ENCODE measurements at places on chromosomes 1 and 21. TPM values are rescaled to one million over a fixed set of nuclear protein-coding genes. Genes with fewer than 3 reads are reported as not detected.

DNA sequence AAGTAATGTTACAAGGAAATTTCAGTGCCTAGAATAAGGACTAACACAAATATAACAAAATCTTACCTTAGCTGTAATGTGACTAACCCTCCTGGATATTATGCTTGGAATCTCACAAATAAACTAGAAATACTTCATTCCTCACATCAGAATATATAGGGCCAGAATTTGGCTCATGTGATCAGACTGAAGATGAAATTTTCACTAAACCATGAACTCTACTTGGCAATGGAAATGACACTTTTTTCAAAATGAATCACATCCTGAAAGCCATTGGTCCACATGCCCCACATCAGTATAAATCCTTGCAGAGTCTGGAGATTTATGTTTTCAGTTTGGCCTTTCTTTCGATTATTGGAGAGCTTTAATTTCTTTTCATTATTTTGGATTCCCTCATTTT, 227.8 kb downstream of the NRIP1 start:
- DNase-seq: no peak

GRCh38 chr1:185846672-185847444, 112.7 kb downstream of the HMCN1 start:
- no peak for DNase-seq

DNA sequence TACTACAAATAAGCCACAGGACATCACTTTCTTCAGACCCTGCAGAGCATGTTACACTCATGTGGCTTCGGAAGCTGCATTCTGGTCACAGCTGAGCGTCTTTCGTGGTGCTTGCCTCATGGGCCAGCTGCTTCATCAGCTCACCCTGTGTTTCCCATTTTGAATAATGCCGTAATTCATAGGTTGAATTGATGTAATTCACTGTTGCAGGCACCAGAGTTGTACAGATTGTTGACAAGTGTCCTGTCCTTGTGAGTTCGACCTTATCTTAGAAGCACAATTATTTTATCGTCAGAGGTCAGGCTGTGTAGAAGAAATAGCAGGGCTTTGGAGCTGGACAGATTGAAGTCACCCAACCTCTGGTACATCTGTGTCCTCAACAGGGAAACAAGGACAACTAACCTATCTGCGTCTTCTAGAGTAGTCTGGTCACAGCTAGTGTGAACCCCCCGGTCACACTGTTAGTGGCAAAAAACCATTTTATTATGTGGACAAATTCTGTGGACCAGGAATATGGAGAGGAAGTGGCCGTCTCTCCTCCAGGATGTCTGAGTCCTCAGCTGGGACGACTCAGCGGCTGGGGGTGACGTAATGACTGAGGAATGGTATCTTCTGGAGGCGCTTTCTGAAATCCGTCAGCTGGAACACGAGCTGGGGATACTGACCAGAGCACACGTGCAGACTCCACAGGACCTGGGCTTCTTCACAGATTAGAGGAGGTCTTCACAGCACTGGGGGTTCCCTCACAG, 17.8 kb downstream of the PKNOX1 start:
- no peak for DNase-seq

DNA sequence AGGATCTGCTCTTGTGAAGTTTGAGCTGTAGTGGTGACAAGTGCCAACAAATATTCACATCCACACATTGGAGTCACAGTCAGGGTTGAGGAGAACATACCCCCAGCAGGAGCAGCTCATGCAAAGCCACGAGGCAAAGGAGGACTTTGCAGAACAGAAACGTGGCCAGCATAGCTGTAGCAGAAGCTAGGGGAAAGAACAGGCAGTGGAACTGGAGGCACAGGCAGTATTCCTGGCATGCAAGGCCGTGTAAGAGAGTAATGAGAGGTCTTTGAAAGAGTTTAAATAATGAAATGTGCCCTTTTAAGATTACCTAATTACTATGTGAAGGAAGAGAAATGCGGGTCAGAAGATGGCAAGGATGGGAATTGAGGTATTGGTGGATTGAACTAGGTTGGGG, 40.9 kb upstream of the IKBKE start:
- DNase-seq: no peak

DNA sequence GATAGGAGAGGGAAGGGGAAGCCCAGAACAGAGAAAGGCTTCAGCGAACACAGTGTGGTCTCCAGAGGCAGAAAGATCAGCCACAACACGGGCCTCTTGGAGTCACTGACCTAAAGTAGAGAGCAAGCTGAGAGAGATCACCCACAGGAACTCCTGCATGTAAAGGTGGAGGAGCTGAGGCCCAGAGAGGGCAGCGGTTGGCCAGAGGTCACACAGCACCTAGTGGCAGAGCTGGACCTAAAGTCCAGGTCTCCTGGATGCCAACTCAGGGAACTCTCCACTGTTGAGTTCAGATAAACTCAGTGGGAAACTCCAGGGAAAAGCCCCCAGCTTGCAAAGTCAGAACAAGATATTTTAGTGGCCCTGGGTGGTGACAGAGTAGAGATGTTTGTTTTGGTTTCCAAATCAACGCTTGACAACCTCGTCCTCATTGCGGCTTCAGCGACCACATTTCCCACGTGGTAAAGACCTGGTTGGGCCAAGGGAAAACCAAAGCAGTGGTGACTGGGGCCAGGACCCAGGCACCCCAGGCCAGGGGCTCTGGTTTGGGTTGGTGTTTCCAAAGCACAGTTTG, 4.6 kb downstream of the IFFO2 start:
- no peak for DNase-seq

- DNase-seq: no peak
Measured at GRCh38 chr21:14991957-14992356, 72.8 kb downstream of the NRIP1 start.

DNA sequence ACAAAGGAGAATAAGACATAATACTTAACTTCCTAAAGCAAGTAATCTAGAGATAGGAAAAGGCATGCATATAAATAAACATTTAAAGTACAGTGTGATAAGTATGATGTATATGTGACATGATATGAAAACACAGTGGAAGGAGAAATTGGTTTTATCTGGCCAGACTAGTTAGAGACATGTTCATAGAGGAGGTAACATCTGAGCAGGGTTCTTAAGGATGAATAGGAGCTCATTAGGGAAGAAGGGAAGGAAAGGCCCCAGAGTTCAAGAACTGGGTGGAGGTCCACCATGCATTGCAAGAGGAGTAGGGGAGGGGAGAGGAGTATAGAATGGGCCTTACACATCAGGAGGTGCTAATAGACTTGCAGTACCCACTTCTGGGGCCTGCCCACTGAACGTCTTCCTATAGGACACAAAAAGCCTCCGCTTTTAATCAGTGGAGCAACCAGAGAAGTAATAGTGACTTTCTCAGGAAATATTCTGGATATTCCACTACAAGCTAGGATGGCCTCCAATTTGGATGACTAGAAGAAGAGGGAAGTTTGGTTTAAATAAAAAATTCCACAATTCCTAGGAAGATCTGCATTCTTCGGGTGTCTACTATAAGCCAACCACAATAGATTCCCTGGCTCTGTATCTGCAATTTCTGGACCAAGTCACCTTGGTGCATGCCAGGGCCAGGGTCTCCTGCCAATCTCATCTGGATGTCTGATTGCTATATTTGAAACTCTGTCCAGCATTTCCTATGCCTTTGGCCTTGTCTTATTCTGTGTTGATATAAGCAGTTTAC, 41.9 kb downstream of the NGF start:
- no peak for DNase-seq

DNA sequence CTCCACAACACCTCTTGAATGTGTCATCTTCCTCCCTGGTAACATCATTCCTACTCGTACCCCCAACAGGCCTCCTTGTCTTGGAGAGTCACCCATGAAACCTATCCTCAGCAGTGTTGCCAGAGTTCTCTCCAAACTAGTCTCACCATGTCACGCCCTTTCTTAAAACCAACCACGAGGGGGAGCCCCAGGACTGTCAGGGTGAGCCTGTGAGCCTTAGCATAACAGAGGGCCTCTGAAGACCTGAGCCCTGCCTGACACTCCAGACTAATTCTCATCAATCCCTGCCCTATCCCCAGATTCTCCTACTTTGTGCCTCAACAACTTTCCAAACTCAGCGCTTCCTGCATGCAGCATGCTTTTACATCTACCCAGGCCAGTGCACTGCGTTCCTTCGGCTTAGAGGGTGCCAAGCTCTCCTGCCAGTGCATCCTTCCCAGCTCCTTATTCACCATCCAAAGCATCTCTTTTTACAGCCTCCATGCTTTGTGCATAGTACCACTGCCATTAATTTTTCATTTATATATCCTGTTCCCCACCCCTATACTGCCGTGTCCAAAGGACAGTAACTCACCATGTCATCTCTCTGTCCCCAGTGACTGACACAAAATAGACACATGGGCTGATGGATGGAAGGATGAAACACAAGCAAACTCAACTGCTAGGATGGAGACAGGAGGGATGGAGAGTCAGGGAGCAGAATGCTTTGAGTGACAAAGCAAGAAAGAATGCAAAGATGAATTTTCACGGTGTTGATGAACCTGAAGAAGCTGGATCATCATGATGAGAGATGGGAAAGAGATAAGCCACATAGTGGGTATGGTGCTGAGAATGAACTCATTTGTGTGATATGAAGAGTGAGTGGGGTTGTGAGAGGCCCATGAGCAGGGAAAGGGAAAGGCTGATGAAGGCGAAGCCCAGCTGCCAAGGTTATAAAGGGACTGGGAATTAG, 34.0 kb downstream of the ZNF697 start:
- peak; percentile 87 for DNase-seq

- DNase-seq: peak; percentile 65
Measured at GRCh38 chr21:42220138-42220701, 1.3 kb downstream of the ABCG1 start.

GRCh38 chr1:236685205-236685916, 938 bp upstream of the ACTN2 start:
- DNase-seq: no peak

- DNase-seq: peak; percentile 63
Measured at GRCh38 chr1:94044290-94044790, 76.6 kb downstream of the ABCA4 start.

- DNase-seq: no peak
Measured at GRCh38 chr1:59410457-59410856, 113.6 kb downstream of the FGGY start.

GRCh38 chr21:34524646-34525601, 12.9 kb upstream of the KCNE1 start:
- no peak for DNase-seq

DNA sequence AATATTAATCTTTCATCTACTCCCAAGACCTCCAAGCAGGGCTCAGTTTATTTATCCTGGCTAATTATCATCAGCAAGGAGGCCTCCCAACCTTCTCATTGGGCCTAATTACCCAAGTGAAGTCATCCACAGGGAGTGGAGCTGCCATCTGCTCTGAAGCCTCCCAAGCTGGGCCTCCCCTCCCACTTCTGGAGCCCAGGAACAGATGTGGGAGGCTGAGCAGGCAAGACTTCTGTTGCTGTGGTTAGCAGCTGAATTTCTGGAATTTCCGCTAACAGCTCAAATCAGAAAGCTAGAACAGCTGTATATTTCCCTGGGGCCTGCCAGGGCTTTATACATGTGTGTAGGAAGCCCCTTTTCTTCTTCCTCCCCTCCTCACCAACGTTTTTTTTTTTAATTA, 127.5 kb downstream of the UCK2 start:
- DNase-seq: no peak

GRCh38 chr1:190168893-190169280, 308.8 kb downstream of the BRINP3 start:
- no peak for DNase-seq

- no peak for DNase-seq
Measured at GRCh38 chr1:41327383-41327999, 33.7 kb upstream of the FOXO6 start.

- no peak for DNase-seq
Measured at GRCh38 chr1:161085165-161085564, 4.2 kb downstream of the NECTIN4 start.

DNA sequence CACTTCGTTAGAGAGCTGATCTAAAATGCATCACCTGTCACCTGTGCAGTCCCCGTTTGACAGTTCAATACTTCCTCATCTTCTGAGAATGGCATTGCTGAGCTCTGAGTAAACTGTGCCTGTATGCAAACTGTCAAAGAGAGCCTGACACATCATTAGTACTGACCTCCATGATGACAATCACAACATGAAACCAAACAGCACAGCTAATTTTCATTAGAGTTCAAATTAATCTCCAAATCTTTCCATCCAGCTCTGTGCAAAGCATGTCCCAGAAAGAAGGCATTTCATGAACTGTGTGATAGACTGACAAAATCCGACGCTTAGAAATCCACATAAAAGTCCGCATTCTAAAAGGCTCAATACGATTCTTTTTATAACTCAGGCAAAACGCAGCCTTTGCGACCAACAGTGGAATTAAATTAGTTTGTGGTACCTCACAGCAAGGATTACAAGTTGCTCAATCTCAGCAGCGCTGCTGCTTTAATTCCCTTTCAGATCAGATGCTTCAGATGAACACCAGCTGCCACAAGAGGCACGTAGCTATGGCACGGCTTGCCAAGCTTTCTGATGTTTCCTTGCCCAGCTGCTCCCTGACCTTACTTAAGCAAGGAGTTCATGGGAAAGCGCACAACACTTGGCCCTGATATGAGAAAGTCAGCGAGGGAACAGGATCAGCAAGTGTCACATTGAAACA, 765.5 kb upstream of the PRMT6 start:
- DNase-seq: no peak

GRCh38 chr1:234433563-234434285, 45.3 kb downstream of the TARBP1 start:
- no peak for DNase-seq

DNA sequence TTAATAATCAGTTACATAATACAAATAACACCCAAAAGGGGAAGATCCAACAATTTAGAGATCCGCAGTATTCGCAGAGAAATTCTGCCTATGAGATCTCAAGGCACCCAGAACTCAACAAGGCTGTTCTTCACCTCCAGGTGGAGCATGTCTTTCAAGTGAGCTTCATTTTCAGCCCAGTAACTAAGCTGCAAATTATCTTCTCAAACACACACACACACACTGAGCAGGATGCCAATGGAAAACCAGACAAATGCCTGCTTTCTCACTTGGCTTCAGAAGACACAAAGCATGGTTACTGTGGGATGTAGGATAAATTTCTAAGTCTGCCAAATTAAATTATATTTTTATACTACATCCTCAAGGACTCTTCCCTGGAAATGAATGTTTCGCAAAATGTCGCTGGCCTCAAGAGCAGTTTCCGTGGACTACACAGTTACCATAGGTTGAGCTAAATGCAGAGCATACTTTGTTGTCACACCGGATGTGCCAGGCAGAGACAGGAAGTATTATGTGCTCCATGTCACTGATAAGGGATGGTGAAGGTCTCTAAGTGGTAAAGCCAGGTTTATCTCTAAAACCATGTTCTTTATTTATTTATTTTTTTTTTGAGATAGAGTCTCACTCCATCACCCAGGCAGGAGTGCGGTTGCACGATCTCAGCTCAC, 30.3 kb downstream of the UBR4 start:
- DNase-seq: no peak

DNA sequence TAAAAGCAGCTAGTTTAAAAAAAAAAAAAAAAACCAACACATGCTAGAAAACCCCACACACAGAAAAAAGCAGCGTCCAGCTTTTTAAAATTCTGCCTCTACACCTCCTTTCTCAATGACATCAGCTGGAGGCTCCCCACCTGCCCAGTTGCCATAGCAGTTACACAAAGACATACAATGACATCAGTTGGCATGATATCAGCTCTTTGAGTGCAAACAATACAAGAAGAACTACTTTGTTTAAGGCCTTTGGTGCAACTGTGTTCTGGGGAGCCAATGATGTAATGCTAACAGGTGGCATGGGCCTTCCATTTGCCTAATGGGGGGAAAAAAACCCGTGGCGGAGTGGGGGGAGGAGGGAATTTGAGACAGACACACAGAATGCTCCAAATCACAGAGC, 32.9 kb downstream of the DUSP10 start:
- DNase-seq: no peak

PADI4 gene
- total RNA-seq: 0.45 TPM

SYPL2 gene
- total RNA-seq: 9.6 TPM

LYPD8 gene
- total RNA-seq: not detected

IGSF5 gene
- total RNA-seq: not detected

LCE3D gene
- not detected for total RNA-seq

All from left lobe of liver (tissue), 2 donors.